ENCODE measurements at places on chromosomes 12 and 14.

DNA sequence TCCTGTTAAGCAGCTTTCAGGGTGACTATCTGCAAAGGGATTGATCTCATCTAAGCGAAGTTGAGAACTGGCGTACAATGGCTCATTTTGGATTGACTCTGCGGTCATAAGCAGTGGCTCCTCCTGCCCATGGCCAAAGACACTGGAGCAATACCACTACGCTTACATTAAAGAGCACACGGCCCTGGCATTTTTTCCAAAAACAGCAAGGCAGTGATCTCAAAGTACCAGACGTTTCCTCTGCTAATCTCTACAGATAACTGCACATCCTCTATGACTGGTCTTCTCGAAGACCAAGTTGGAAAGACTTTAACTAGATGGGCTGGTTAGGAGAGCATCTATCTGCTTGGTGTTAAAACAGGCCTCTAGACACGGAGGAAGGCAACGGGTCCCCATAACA is 2.7 kb downstream of the PITPNM2 start:
- H3K27ac ChIP-seq: no peak overlapping the region
- DNase-seq: no peak
- H3K27me3 ChIP-seq: no peaks in the 10 kb centered on the region
- H3K4me1 ChIP-seq: peaks cover 6% of the 10 kb centered on the region
- H3K4me3 ChIP-seq: peak overlapping the region; percentile 69

DNA sequence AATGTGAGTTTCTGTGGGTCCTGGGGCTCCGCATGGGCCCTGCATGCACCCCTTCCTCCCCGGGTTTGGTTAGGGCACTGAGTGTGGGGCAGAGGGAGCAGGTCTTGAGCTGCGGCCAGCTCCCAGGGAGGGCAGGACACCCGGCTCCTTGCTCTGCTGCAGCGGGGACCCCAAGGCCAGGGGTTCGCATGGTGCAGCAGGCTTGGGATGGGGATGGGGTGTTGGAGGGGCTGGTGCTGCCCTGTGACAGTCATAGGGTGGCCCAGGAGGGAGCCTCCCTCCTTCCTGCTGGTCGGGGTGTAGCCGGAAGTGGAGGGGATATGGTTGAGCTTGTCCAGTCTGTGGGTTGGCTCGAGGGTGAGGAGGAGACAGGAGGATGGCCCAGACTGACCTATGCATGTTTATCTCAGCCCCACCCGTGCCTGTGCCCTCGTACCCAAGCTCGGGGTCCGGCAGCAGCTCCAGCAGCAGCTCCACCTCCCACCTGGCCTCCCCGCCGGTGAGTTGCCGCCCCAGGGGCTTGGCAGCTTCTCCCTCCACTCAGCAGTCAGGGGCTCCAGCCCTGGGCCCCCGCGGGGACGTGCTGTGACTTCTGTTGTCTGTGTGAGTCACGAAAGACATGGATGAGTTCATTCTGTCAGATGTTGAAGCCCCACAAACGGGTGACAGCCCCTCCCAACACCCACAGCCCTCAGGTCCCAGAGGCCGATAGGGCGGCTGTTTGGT is 16.0 kb downstream of the ULK1 start:
- H3K36me3 ChIP-seq: peaks cover 13% of the 10 kb centered on the region
- no peaks in the 10 kb centered on the region for H3K27me3 ChIP-seq
- H3K4me3 ChIP-seq: no peak overlapping the region
- DNase-seq: no peak

- no peak for DNase-seq
- peaks cover 13% of the 10 kb centered on the region for H3K4me1 ChIP-seq
- H3K27me3 ChIP-seq: peaks cover 77% of the 10 kb centered on the region
- no peak within 1 kb of the TSS for H3K27ac ChIP-seq
- no peaks in the 10 kb centered on the region for H3K36me3 ChIP-seq
- no peak within 1 kb of the TSS for H3K4me3 ChIP-seq
Measured at GRCh38 chr12:21940549-21941505, at the start of gene ABCC9. TSS of gene ABCC9 (minus strand) at chr12:21941426. CDS start at chr12:21936674, 4,752 bp downstream.

DNA sequence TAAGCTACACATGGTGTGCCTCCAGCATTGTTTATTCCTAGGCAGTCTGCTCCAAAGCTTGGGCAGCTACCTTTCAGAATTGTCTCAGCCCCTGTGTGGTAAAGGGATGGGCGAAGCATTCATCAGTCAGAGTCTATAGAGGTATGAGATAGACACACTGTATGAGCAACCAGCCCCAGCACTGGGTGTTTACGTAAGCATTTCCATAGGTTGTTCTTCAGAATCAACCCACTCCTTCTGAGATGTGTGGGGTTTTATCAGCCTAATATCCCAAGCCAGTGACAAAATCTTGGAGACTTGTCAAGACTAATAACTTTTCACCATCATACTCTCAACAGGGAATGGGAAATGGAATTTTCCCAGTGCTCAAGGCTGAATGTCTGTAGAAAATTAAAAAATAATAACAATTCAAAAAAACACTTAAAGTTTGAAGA is 98.2 kb downstream of the BTG1 start:
- H3K27me3 ChIP-seq: no peaks in the 10 kb centered on the region
- H3K27ac ChIP-seq: peak overlapping the region; percentile 81
- peaks cover 2% of the 10 kb centered on the region for H3K36me3 ChIP-seq
- H3K4me3 ChIP-seq: peak overlapping the region; percentile 74
- DNase-seq: no peak

- H3K4me3 ChIP-seq: no peak overlapping the region
- DNase-seq: no peak
- H3K4me1 ChIP-seq: no peaks in the 10 kb centered on the region
- peaks cover 2% of the 10 kb centered on the region for H3K36me3 ChIP-seq
- no peak overlapping the region for H3K27ac ChIP-seq
- H3K27me3 ChIP-seq: peaks cover 11% of the 10 kb centered on the region
Measured at GRCh38 chr14:93343266-93343665, 3.7 kb upstream of the COX8C start.

GRCh38 chr14:76531821-76532318 is 155.9 kb downstream of the ESRRB start:
- H3K36me3 ChIP-seq: no peaks in the 10 kb centered on the region
- peaks cover 44% of the 10 kb centered on the region for H3K27me3 ChIP-seq
- DNase-seq: no peak
- no peaks in the 10 kb centered on the region for H3K4me1 ChIP-seq
- H3K4me3 ChIP-seq: no peak overlapping the region

- peaks cover 11% of the 10 kb centered on the region for H3K4me1 ChIP-seq
- no peaks in the 10 kb centered on the region for H3K27me3 ChIP-seq
Measured at GRCh38 chr12:50074936-50075807, 10.0 kb upstream of the SMARCD1 start.

GRCh38 chr14:70359076-70359424 is 433 bp downstream of the COX16 start:
- H3K4me3 ChIP-seq: peak overlapping the region; percentile 99
- peaks cover 45% of the 10 kb centered on the region for H3K4me1 ChIP-seq
- H3K27ac ChIP-seq: peak overlapping the region; percentile 94
- H3K27me3 ChIP-seq: no peaks in the 10 kb centered on the region
